ENCODE measurements at places on chromosomes 2 and 18.

GRCh38 chr2:28343971-28344715, 48.5 kb upstream of the FOSL2 start:
- DNase-seq, result no peak

DNA sequence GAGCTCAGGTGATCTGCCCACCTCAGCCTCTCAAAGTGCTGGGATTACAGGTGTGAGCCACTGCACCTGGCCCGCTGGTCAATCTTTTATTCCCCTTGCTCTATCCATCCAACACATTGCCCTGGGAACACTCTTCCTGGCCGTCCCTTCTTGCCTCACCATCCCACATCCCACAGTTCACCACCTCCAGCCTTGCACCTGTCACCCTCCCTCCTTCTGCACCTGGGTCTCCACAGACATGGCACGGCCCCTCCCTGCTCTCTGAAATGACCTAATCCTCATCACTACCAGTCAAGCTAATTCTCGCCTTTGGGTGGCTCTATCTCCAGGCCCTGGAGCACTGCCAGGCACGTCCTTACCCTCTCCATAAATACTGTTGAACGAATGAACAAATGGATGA, 116.9 kb upstream of the TEX51 start:
- no peak for DNase-seq

DNA sequence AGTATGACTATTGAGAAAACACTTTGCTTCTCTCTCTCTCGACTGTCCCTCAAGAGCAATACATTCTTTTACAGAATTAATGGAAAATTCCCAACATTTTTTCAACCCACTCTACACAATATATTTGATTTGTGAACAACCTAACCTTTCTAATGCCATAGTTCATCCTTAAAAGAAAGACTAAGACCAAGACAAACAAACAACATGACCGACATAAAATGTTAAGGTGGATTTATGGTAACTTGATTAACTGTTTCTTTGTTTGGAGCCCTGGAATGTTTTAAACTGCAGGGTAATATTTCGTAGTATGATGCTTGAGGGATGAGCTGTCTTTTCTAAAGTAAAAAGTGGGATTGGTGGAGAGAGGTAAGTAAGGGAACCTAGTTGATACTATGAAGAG, 738.2 kb downstream of the MBD2 start:
- DNase-seq, result no peak

DNA sequence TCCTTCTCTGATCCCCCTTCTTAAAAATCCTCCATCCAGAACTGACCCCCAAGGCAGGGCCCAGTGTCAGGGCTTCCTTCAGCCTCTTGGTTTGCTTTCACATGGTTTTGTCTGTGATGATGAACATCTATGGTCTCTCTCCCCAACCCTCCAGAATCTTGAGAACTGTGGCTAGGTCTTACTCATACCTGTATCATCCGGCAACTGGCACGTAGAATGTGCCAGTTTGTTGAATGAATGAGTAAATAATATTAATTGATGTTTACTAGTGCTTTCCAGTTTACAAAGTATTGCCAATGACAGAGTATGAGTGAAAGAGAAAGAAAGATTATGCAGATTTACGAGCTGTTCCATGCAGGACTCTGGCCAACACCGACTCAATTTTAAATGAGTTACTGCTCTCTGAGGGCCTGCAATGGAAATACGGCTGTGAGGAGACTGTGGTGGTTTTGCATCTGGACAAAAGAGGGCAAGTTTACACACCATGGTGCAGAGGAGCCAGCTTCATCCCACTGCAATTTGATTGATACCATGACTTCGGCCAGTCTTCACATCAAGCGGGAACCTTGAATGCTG, 29.9 kb upstream of the TRIB2 start:
- DNase-seq, result no peak

Data from stimulated activated naive CD8-positive, alpha-beta T cell treated with anti-CD3 and anti-CD28 coated beads, Interleukin-15, Interleukin-2, amounts not matched to agents 100 U/mL and 50 U/mL, for 24 hours (primary cell).